ENCODE measurements at places on chromosomes 13 and 19.

- DNase-seq: no peak
Observed at GRCh38 chr19:1254081-1254527, 5.7 kb downstream of the MIDN start.

DNA sequence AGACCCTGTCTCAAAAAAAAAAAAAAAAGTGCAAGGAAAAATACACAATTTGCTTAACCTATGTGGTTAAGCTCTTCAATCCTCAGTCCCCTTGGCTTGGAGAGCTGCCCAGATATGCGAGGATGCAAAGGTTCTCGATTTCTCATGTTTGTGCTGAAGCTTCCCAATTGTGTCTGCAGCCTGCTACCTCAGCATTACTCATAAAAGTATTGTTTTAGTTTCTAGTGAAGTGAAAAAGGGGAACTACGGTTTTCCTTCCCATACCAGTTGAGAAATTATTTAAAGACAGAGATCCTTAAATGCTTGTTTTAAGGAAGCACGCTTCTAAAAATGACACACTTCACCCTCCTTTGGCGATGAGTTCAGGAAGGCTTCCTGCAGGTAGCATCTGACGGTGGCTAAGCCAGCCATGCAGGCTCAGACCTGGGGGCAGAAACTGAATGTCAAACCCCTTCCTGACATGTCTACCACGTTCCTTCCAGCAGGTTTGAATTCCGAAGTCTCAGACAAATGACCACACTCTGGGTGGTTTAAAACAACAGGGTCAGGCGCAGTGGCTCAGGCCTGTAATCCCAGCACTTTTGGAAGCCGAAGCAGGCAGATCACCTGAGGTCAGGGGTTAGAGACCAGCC, 47.9 kb downstream of the RUBCNL start:
- no peak for DNase-seq

DNA sequence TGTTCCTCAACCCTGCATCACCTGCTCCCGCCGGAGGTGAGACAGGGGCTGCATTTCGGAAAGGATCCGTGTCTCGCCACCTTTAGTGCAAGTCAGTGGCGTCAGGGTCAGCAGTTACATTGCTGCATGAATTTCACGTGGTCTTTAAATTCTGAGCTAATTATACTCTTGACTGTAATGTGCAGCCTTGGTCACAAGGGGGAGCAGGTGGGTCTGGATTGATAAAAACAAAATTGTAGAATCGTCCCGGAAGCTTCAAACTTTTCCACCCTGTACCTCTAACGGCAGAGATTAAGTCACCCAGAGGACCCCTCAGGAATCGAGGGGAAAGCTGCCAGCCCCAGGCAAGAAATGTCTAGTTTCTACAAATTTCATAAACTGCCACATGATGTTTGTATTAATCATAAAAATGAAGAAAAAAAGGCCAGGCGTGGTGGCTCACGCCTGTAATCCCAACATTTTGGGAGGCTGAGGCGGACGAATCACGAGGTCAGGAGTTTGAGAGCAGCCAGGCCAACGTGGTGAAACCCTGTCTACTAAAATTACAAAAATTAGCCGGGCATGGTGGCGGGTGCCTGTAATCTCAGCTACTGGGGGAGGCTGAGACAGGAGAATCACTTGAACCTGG, 20.2 kb downstream of the BBC3 start:
- DNase-seq: peak; percentile 73

GRCh38 chr13:34567597-34567996, 374.5 kb upstream of the NBEA start:
- DNase-seq: no peak

DNA sequence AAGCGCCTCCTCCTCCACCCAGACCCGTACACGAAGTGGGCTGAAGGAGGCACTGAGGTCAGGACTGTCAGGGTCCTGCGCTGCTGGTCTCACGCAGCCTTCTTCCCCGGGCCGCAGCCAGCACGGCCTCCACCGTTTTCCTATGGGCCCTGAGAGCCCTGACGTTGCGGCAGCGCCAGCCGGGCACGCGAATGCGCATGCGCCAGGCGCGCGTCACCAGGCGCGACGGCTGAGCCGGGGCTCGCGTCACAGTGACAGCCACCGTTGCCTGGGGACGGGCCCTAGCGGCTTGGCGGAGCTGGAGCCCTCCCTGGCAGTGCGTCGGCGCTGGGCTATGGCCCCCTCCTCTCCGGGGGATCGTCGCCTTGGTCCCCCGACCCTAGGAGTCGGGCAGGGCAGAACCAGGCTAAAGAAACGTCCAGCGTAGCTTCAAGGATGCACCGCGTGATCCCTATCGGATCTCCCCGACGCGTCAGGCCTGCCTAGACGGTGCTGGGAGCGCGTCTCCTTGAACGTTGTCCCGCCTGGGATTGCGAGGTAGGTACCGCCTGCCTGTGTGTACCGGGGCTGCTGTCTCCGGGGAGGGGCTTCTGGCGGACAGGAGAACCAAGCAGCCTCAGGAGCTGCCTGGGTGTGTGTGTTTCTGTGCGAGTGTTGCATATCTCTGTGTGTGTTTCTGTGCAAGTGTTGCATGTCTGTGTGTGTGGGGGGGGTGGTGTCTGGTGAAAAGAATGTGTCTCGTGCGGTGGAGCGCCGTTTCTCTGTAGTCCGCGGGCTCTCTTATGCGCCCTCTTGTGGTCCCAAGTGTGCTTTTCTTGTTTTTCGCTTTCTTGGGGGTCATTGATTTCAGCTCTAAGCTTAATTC, 43.2 kb downstream of the ZNF571 start:
- DNase-seq: peak; percentile 93

DNA sequence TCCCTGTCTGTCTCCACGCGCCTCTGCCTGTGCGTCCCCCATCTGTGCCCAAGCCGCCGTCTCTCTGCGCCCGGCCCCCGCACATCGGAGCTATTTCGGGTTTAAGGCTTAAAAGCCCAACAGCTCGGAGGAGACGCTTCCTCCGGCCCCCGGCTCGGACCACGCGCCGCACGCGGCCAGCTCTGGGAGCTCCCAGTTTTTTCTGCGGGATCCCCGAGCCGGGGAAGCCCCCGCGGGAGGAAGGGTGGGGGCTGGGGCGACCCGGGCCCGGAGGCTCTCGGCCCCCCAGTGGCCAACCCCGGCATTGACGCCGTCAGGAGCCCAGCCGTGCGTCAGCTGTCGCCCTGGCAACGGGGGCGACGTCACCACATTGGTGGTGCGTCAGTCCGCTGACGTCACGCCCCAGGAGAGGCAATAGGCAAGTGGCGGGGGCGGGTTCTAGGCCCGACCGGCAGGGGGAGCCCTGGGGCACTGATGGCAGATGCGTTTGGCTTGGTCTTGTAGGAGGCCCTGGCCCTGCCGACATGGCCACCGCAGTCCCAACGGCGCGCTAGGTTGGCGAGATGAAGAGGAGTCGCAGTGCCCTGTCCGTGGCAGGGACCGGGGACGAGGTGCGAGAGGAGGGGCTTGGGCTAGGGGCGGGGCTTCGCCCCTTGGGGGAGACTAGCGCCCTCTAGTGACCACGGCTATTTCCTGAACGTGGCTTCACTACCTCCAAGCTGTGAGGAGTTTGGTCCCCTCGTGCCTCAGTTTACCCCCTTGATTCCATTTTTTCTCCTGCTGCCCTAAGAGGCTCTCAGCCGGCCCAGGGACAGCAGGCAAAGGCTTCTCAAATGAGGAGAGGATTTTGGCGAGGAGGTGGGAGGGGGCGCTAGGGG, 3.7 kb upstream of the PDE4A start:
- peak; percentile 89 for DNase-seq

- no peak for DNase-seq
Observed at GRCh38 chr19:29812080-29812880, 489 bp downstream of the CCNE1 start.

GRCh38 chr13:101697745-101698144, 245.3 kb downstream of the ITGBL1 start:
- no peak for DNase-seq

GRCh38 chr13:28451482-28452217, 43.3 kb downstream of the FLT1 start:
- DNase-seq: no peak

DNA sequence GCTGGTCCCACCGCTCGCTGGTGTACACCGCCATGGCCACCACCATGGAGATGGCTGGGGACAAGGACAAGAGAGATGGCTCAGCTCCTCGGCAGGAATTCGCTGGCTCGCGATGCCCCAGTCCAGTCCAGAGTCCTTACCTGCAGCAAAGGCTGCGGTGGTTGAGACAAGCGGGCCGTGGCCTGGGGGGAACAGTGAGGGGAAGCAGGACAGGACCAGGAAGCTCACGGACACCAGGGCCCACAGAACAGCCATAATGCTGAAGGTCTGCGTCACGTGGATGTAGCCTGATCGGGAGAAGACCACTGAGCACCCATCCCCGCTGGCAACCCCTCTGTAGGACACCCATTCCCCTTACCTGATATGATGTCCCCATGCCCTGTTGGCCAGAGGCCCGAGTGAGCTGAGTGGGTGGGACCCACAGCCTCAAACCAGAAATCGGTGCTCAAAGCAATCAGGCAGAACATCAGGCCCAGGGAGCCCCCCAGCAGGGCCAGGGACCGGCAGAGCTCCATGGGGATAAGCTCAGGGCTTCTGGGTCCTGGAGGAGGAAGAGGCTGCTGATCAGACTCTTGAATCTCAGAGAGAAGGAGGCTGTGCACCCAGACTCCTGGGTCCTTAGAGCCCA, 319 bp downstream of the NKG7 start:
- no peak for DNase-seq

GRCh38 chr19:18292810-18293641, 11.6 kb upstream of the JUND start:
- peak; percentile 69 for DNase-seq

- DNase-seq: no peak
Observed at GRCh38 chr13:33751151-33751550, 66.8 kb upstream of the RFC3 start.

- no peak for DNase-seq
Observed at GRCh38 chr19:46954993-46955812, 64.4 kb upstream of the NPAS1 start.

- no peak for DNase-seq
Observed at GRCh38 chr13:42075517-42075916, 27.1 kb downstream of the DGKH start.

DNA sequence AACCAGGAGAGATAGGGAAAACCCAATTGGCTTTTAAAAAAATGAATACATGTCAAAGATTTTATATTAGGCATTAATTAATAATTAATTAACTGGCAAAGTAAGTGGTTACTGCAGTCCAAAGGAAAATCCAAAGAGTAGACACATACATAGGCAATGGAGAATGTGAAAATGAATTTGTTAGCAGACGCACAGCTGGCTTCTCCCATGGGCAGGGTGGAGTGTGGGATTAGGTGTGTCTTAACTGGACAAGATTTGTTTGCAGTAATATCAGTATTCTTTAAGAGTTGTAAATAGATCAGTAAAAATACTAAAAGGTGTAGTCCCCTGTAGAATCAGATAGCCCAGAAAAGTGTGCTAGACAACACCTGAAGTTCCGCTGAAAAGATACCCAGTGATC, 58.7 kb downstream of the DHRS12 start:
- DNase-seq: no peak
